ENCODE measurements at places on chromosomes 6 and 20.

DNA sequence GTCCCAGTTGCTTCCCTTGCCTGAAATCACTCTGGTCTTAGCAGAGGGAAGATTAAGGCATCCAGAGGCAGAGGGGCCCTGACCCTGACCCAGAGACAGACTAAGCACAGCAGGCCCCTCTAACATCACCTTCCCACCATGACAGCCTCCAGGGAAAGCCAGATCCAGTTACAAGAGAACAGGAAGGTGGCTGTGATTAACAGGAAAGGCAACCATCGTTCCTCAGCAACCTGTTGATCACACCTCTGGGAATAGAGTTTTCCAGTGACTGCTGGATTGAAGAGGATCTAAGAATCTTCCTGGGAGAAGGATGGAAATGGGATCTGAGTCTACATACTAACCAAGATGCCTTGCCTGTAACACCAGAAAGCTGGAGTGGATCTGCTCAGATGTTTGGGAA is 5.2 kb upstream of the TREM1 start:
- DNase-seq = no peak

- no peak for DNase-seq
Observed at GRCh38 chr6:16229700-16230099, 8.7 kb upstream of the GMPR start.

GRCh38 chr6:56532766-56533551 is 109.7 kb downstream of the DST start:
- no peak for DNase-seq

- no peak for DNase-seq
Observed at GRCh38 chr6:21402368-21402767, 191.2 kb upstream of the SOX4 start.

DNA sequence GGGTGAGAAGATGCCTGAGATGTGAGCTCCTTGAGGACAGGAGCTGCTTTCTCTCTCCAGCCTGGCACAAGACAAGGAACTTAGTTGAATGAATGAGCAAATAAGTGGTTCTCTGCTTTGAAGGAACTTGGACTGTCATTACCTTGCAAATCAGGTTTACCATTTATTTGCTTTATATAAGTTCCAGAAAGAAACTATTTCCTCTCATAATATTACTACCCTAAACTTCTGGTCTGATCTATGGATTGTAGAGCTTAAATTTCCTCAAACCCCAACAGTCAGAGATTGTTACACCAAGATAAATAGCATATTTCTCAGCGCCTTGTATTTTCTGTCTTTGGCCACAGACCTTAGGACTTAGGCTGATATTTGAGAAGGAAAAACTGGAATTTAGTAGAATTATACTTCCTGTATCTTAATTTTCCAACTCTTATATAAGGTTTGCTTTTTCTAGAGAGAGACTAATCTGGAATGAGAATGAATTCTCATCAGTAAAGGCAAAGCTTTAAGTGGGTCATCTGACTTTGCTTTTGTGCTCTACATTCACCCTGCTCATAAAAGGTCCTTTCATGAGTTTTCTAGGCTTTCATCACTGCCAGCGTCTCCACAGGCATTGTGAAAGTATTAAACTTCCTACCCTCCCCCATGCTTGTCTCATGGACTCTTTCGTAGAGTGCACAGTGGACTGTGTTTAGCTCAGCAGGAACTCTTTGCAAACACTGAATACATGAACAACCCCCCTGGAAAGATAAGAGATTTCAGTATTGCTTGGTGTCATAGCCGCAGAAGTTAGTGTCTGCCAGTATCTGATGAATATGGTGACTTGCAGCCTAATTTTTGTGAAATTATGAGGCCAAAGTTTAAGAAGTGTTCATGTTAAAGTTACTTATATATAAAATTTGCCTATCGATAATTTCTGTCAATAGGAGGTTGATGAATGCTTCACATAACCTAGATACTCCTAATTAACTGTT is 74.0 kb downstream of the PTPRA start:
- no peak for DNase-seq

GRCh38 chr6:136614350-136614749 is 64.1 kb upstream of the MAP7 start:
- DNase-seq = no peak

GRCh38 chr6:31729979-31730630 is 1.0 kb upstream of the DDAH2 start:
- DNase-seq = peak; percentile 42

DNA sequence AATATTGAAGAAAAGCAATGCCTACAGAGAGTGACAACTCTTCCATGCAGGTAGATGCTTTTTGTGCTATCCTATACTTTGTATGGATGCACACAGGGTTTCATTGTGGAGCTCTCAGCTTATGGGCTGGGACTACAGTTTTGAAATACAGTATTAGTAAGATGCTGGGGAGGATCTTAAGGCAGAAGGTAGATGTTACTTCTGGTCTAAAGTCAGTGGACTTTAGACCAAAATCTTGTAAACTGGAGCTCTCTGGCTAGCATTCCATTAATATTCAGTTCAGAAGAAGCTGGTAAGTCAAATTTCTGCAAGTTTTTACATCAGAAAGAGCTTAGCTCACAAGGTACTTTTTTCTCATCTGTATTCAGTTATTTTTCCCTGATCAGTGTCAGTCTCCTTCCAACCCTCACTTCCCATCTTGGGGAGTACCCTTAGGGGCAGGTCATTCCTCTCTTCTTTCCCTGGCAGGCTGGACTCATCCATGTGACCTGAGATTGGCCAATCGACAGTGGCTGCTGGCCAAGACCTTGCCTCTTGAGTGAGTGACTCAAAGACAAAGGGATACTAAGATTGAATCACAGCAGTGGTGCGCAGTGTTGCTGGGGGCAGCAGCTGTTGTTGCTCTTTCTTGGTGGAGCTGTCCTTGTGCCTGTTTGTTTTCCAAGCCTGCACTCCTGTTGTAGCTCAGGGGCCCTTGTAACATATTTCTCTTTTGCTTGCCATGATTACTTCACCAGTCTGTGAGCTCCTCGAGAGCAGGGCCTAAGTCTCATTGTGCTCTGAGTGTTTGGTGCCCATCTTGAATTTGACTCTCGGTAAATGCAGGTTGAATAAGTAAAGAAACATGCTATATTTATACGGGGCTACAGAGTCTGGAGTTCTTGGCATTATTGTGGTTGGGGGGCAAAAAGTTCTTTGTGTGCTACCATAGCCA is 2.8 kb upstream of the PHF20 start:
- DNase-seq = no peak

GRCh38 chr20:19860737-19861136 is 102.7 kb downstream of the RIN2 start:
- DNase-seq = no peak

DNA sequence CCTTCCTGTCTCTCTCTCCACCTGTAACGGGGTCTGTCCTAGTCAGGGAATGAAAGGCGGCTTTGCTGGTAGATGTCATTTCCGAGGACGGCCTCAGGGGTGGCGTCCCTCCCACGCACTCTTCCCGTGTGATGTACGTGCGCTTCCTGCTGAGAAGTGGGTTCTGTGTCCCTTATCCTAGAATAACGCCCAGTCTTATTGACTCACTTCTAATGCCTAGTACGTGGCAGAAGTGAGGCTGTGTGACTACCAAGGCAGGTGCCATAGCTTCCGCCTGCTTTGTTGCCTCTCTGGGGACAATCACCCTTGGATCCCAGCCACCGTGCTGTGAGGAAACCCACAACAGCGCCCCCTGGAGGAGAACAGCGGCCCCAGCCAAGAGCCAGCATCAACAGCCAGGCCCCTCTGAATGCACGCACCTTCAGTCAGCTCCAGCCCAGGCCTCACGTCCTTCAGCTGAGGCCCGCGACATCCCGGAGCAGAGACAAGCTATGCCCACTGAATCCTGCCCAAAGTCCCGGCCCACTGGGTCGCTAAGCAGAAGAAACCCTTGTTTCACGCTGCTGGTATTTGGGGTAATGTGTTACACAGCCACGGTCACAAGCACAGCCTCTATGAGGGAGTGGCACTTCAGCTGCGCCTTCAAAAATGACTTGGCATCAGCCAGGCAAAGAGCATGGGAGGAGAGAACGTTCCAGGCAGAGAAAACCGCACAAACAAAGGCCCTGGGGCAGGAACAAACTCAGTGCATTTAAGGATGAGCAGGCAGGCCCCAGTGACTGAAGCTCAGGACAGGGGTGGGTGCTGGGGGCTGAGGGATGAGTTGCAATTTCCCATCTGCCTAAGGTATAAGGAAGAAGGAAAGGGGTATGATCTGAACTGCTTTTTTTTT is 224.2 kb downstream of the NFATC2 start:
- peak; percentile 19 for DNase-seq

DNA sequence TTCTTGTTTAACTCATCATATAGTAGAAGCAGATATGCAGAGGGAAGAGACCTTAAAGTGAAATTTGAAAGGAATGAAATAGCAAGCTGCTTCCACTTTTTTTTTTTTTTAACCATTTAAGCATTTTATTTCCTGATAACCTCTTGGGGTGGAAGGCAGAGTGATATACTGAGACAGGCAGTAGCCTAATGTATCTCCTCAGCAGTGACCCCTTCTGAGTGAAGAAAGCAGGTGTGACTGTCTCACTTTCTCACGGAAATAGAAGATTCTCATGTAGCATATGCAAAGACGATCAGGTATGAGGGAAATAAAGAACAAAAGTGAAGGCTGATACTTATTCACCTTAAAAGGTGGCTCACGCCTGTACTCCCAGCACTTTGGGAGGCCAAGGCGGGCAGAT is 187.1 kb upstream of the STXBP5 start:
- DNase-seq = no peak

DNA sequence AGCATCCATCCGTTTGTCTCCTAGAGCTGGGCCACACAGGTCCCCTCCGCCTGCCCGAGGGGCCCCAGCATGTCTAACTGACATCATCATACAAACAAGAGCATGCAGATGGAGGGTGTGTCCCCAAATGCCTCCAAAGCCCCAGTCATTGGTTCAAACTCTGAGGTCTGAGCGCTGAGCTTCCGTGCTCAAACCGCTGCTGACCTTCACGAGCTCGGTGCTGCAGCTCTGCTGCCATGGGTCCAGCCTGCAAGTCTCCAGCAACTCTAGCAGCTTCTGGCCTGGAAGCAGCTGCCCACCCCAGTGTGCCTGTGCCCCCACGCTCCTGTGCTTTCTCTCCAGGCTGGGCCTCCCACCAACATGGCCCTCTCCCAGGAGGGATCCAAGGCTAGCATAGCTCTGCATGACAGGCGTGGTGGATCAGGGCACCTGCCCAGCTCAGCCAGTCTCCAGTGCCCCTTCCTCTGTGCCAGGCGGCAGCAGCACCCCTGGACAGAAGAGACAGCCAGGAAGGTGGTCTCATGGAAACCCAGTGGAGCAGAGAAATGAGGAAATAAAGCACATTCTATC is 131.6 kb upstream of the PMEPA1 start:
- no peak for DNase-seq

DNA sequence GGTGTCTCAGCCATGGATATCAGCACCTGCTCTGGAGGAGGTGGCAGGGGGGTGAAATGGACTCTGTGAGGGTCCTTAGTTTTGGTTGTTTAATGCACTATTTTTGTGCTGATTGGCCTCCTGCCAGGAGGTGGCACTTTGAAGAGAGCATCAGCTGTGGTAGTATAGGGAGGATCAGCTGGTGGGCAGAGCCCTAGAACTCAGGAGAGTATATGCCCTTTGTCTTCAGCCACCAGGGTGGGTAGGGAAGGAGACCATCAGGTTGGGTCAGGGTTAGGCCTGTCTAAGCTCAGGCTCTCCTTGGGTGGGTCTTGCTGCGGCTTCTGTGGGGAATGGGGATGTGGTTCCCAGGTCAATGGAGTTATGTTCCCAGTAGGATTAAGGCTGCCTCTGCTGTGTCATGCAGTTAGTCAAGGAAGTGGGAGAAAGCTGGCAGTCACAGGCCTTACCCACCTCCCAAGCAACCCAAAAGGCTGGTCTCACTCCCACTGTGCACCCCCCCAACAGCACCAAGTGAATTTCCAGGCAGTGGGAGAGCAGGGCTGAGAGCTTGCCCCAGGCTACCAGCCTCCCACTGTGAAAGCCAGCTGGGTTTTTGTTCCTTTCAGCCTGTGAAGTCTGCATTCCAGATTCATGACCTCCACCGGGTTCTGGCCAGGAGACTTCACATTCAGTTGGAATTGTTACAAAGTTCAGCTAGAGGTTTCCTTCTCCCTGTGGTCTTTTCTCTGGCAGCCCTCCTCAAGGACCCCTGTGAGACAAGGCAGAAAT is 5.7 kb upstream of the OSTM1 start:
- DNase-seq = no peak

GRCh38 chr6:20856681-20857288 is 322.5 kb downstream of the CDKAL1 start:
- DNase-seq = no peak

DNA sequence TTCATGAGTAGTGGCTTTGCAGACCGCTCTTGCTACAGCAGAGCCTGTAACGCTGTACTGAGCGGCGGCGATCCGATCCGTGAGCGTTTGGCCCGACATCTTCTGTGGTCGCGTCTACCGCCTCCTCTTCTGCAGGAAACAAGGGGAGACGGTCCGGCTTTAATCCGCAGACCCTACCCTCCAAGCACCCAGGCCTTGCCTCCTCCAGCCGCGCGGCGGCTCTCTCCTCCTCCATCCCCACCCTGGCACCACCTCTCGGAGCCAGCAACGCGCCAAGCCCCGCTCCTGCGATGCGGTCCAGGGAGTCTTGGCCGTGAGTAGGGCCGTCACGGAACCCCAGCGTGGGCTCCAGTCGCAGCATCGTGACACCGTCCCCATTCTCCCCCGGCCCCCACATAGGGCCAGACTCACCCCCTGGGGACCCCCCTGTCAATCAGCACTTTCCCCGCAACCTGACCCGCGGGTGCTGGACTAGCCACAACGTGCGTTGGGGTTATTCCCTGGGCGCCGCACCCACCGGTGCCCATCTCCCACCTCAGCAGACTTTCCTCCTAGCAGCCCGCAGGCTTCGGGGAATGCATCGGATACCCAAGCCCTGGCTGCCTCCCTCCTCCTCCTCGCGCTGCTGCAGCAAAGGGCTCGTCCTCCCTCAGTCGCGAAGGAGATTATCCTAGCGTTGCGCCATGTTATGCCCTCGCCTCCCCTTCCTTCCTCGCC is 914 bp downstream of the SNAP91 start:
- DNase-seq = no peak

GRCh38 chr20:31842471-31843157 is 2.8 kb downstream of the FOXS1 start:
- DNase-seq = no peak

DNA sequence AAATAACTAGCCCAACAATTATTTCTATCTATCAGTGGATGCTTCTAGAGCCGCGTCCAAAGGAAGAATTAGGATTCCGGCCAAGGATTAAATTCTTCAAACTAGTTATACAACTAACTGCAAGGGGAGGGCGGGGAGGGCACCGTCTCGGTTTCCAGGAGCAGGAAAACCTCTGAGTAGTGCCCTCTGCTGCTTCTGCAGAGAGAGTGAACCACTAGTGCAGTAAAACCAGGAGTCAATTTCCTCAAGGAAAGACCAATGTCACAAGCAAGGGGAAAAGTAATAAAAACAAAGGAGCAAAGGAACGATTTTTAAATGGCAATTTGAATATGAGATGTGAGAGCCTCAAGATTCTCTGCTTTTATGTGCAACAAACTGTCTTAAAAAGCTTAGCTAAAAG is 16.5 kb upstream of the UBE2J1 start:
- no peak for DNase-seq

DNA sequence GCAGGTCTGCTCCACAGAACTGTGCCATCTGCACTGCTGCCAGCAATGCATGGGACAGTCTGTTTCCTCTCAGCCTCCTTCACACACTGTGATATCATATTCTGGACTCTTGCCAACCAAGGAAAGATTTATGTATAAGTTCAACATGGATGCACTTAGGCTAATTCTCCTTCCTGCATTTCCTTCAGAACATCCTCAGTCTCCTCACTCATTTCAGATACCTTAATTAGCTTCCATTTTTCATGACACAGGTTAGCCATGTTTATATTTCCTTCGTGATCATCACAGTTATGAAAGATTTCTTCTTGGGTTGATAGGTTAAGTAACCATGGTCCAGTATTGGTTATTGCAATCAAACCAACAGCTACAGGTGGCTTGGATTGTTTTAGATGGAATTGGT is 46.4 kb upstream of the DDR1 start:
- DNase-seq = no peak

- no peak for DNase-seq
Observed at GRCh38 chr20:11607047-11607446, 310.6 kb upstream of the BTBD3 start.
